T-helper 22 cell (primary cell): ENCODE measurements at places on chromosomes 11 and 22.

GRCh38 chr11:8194956-8195355, 26.1 kb upstream of the RIC3 start:
- no peak for DNase-seq

DNA sequence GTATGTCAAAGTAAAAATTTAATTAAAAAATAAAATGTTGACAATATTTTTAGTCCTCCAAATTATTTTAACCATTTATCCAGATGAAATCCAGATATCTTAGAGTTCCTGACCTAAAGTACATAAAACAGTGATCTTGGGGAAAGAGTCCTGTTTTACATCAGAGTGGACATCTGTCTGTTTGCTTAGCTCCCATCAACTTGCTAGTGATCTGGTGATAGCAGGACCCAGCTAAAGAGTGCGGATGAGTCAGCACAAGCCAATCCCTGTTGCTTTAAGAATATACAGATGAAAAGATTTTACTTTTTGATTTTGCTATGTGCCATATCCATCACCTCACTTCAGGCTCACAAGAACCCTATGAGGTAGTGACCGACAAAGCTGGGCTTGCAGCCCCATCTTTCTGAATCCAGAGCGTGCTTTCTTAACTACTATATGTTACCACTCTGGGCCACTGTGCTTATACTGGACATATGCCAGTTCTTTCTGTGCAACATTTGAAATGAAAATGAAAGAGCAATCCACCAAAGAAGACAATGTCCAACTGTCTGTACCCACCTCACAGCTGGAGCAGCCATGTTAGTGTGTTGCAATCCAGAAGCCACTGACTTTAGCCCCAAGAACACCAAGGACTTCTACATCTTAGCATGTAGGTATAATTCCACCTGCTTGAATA, 167.6 kb upstream of the SESN3 start:
- DNase-seq = no peak

- DNase-seq = no peak
These were observed 242.9 kb downstream of the NELL1 start for GRCh38 chr11:20912065-20912821.

GRCh38 chr11:34629711-34630110, 8.8 kb downstream of the EHF start:
- no peak for DNase-seq

GRCh38 chr11:79332017-79332416, 108.8 kb downstream of the TENM4 start:
- no peak for DNase-seq

DNA sequence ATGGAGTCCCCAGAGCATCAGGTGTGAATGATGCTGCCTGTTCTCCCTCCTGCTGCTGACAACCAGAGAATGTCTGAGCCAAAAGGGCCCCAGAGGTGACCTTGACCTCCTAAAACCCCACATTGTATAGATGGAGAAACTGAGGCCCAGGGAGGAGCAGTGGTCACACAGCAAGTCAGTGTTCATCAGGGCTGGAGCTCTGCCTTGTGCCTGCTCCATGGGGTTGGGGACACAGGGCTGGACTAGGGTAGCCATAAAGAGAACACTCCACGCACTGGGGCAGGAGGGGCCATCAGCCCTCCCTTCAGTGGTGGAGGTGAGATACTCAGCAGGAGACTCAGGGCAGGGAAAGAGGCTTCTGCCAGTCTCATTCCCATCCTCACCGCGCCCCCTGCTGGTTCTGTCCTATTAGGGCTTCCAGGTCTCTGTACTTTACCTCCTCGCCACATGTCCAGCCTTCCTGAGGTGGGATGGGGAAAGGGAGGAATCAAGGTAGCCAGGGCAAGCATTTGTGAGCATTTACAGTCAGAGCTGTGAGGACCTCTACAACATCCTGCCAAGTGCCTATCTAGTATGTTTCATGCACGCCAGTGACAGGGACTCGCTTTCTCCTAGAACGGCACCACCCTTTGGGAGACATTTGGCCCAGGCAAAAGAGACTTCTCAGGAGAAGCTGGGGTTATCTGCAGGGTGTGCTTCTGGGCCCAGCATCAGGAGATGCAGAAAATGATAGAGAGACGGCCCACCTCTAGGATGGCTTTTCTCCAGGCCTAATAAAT, 43.2 kb downstream of the NEU3 start:
- no peak for DNase-seq

GRCh38 chr22:50208939-50209892, 8.4 kb downstream of the SELENOO start:
- no peak for DNase-seq

- DNase-seq = no peak
These were observed 66.0 kb upstream of the CLTCL1 start for GRCh38 chr22:19357270-19358105.

- no peak for DNase-seq
These were observed 610.4 kb upstream of the B3GAT1 start for GRCh38 chr11:135022454-135022853.
